ENCODE measurements at places on chromosomes 1 and 21.

- DNase-seq = peak; percentile 58
These were observed 75.8 kb downstream of the ATP1A1 start for GRCh38 chr1:116448785-116449385.

DNA sequence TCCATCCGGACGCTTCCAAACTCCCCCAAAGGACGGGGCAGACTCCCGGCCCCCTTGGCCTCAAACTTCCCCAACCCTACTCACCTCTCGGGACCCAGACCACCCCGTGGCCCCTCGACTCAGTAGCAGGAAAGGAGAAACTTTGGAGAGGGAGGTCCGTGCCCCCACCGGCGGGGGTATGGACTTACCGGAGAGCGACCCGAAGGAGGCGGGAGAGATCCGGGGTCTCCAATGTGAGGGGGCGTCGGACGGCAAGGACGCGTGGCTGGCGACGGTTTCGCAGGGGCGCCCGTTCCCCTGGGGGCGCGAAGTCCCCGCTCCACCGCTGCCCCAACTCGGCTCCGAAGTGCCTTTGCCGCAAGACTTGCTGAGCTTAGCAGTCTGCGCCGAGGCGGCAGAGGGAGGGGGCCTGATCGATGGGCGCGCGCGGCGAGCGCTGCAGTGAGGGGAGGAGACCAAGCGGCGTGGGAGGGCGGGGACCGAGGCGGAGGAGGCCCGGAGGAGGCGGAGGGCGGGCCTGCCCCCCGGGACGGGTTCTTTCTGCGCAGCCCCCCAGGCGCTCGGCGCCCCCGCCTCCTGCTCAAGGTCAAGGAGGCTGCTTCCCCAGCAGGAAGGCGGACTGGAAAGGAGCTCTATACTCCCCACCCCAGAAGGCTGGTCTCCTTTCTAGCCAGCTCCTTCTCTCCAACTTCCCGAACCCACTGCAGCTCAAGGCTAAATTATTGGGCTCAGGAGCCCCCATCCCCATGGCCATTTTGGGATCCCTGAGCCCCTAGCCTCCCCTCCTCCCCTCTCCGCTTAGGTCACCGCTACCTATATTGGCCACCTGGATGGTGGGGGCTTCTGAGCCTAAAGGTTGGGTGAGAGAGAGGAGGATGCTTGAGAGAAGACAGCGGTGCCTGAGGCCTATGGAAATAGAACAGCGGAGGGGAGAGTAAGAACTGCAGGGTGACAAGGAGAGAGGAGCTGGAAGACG, at the start of gene SYT2:
Gene SYT2, minus strand, starts transcription at position 385 of the 976 bp plus-strand sequence. CDS start 104,682 bp downstream, outside the sequence.
- no peak for DNase-seq

GRCh38 chr1:56074007-56074651, 505.2 kb downstream of the PLPP3 start:
- DNase-seq = peak; percentile 95

DNA sequence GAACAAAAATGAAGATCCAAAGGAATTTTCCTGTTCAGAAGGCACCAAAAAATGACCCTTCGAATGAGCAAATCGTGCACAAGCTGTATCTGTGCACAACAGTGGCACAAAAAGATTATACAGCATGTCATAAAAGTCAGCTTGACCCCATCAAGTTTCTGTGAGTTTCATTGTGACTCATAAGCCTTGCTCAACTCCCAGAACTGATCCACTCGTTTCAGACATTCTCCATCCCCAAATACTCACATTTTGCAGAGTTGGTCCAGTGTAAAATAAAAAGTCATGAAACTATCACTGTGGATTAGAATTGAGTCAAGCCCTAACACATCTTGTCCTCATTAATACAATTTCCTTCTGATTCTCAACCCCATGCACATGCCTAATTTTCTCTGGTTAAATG, 174.7 kb upstream of the PKN2 start:
- DNase-seq = peak; percentile 53

DNA sequence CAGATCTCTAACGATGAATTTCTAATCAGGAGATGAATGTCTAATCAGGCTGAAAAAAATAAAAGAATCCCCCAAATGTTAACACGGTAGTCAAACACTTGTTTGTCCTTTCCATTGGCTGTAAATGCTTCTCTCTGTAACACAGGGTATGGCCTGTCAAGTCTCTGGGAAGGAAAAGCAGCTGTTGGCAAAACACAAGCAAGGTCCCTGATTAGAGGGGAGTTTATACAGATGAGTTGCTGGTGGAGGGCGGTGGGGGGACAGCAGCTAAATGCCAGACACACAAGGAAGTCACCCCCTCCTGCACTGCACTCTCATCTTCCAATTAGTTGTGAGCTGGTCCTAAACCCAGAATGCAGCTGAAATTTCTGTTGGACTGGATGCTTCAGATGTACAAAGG, 51.0 kb downstream of the PGBD5 start:
- no peak for DNase-seq

GRCh38 chr1:234119431-234119830, 215.0 kb downstream of the SLC35F3 start:
- DNase-seq = no peak

- no peak for DNase-seq
These were observed 17.8 kb downstream of the ZBTB17 start for GRCh38 chr1:15958111-15958510.

- DNase-seq = peak; percentile 59
These were observed 20.2 kb upstream of the SLFNL1 start for GRCh38 chr1:41041614-41042270.

DNA sequence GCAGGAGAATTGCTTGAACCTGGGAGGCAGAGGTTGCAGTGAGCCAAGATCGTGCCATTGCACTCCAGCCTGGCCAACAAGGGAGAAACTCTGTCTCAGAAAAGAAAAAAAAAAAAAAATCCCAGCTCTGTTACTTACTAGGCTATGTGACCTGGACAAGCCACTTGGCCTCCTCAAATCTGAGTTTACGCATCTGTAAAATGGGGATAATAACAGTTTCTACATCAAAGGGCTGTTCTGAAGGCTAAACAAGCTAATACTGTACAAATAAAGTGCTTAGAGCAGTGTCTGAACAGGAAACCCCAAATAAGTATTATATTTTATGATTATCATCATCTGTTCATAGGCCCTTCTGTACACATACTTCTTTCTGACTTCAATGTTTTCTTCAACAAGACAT, 13.6 kb downstream of the F11R start:
- DNase-seq = no peak

DNA sequence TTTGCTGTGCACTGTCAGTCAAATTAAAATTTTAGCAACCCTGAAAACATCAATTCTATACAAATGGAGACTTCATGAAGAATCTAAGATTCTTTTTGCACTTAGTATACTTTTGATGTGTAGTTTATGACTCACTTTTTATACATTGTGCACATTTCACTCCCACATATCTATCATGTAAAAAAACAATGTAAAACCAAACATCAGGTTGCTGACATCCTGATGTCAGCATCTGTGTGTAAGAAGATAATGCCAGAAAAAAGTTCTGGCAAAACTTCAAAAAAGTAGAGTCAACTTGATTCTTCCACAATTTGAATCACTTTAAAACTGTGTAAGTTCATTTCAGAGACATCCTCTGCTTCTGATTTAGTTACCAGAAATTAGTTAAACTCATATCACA, 115.7 kb downstream of the CENPF start:
- peak; percentile 73 for DNase-seq

DNA sequence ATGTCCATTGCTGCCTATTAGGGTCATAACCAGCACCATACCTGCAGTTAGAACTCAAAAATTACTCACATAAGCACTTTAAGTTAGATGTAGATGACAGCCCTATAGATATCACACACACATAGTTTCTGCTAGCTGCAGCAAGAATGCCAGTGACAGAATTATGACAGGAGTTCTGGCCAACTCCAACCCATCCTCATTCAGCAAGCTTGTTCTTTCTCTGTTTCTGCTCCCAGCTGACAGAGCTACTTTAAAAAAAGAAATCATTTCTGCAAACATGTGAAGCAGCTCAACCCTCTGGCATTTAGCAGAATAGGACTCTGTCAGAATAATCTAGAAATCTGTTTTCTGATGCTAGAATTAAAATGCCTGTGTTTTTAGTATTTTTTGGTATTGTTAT, 23.8 kb upstream of the OTUD7B start:
- DNase-seq = no peak

GRCh38 chr1:27343639-27344025, 1.8 kb downstream of the SYTL1 start:
- DNase-seq = no peak
